SW 1271 (cell line): ENCODE measurements at places on chromosomes 5 and 9.
A peak's percentile ranks its signal among the peaks of the same experiment; 100 is the strongest.

DNA sequence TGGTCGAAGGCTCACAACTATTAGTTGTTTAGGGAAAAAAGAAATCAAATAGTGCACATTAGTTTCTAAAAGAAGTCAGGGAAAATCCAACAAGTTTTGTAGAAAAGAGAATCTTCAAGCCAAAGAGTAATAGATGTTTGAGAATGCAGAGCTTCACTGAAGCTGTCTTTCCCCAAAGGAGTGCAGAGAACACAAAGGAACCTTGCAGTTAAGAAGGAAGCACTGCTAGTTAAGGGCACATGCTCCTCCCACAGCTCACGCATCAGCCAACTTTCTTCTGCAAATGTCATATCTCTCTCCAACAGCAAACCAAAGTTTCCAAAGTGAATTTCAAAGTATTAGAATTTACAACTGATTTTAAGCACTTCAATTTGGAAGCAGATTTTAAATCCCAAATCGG, 116.4 kb upstream of the FST start:
- no peak for DNase-seq

- DNase-seq = no peak
Observed at GRCh38 chr9:33139421-33140228, 27.5 kb downstream of the B4GALT1 start.

- DNase-seq = no peak
Observed at GRCh38 chr9:76459694-76460635, 983 bp downstream of the GCNT1 start.

GRCh38 chr5:133552925-133553525, 59.3 kb downstream of the FSTL4 start:
- DNase-seq = peak; percentile 42
